ENCODE measurements at places on chromosomes 1 and 21.

DNA sequence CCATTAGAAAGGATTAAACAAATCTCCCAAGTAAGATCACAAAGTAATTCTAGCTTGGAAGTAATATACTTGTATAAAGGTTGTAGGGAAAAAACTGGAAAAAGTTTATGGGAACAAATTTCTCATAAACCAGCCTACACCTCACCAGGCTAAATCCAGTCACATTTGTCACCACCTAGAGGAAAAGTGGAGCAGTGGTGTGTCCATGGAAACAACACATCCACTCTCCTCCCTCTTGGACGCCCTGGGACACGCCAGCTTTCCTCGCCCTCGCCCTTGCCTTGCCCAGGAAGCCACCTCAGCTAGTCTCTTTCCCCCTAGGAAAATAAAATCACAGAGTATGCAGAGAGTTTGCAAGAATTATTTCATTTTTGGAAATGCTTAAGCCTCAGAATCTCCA, 2.2 kb downstream of the PALMD start:
- DNase-seq, result no peak

GRCh38 chr1:165054627-165055026, 301.9 kb downstream of the LMX1A start:
- no peak for DNase-seq

DNA sequence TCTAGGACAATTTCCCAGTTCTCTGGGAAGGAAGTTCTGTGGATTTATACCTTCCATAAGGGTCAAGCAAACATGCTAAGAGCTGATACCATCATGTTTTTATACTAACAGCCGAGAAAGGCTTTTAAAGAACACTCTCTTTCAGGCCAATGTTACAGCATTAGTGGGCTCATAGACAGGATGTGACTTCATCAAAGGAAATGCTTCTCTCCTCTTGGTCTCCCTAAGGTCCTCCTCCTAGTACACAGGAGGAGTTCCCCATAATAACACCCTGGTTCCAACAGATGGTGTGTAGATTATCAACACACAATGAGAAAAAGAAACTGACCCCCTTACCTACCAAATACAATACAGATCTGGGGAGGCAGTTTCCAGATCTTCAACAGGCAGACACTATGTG, 26.7 kb upstream of the GLIS1 start:
- DNase-seq, result no peak

- DNase-seq, result no peak
Observed at GRCh38 chr1:40798366-40799281, 15.0 kb downstream of the KCNQ4 start.

DNA sequence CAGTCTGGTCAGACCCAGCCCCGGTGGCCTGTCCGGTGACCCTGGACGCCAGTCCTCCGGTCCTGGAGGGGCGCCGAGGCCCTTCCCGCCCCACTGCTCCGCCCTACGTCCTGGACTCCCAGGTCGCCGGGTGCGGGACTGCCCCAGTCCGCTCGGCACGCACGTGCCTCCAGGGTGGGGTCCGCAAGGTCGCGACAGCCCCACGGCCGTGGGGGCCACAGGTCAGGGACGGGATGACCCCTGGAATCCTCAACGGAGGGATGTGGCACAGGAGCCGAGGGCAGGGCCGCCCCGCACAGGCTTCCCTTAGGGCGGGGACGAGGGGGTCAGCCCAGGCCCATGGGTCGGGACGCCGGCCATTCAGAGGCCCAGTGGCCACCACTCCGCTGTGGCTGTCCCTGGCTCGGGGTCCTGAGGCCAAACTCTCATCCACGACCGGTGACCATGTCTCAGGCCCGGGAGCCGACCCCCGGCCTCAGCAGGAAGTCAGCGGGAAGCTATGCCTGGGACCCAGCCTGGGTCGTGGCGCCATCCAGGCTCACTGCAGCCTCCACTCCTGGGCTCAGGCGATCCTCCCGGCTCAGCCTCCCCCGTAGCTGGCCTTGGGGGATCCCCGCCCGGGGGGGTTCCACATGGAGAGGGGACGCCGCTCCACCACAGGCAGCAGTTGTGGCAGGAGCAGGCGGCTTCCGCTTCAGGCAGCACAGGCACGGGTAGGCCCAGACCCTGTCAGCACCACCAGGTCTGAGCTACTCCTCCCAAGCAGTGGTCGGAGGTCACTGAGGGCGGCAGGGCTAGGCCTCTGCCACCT, 599 bp upstream of the TMEM240 start:
- no peak for DNase-seq

DNA sequence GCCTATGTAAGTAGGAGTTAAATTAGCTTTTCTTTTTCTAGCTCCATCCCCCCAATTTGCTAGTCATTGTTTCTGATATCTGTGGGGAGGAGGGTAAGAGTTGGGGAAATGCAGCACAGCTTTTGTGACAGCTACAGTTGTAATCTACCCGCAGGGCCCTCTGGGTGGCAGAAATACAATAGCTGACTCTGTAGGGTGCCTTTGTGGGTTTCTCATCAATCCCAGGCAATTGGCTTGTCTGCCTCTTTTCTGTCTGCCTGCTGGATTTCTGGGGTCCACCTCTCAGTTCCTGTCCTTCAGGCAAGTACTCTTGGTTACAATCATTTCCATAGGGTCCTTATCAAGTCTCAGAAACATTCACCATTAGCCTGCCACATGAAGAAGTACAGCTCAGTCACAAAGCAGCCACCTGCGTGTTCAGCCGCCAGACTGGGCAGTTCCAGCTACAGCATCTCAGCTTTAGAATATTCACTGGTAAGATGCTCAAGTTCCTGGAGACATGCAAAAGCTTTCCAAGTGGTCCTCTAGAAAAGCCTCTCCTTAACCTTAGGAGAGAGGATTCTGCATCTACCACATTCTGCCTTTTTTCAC, 19.2 kb upstream of the SLC44A5 start:
- DNase-seq, result no peak

DNA sequence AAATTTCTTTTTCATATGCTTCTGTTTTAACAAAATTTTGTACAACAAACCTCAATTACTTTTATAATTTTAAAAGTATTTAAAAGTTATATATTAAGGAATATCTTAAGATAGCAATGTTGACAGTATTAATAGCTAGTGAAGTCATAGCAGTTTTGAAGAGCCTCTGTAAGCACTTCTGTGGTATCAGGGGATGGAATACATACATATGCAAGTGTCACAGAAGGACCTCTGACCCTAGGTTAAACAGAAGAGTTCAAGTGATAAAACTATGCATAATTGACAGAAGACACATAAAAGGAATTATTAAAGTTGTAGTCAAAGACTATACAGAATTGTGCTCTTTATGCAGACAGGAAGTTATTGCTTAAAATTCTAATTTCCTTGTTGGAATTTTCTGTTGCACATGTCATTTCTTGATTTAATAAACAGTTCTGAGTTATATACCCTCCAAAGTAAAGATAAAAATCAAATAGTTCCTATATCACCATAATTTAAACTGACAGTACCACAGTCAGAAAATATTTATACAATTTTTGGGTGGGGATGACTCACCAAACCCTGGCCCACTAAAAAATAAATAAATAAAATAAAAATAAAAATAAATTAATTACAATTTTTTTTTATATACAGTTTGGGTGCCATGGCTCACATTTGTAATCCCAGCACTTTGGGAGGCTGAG, 27.1 kb downstream of the IPP start:
- DNase-seq, result no peak

GRCh38 chr1:210754878-210755665, 378.9 kb downstream of the KCNH1 start:
- DNase-seq, result no peak

- no peak for DNase-seq
Observed at GRCh38 chr1:31775210-31775999, 11.3 kb upstream of the ADGRB2 start.

DNA sequence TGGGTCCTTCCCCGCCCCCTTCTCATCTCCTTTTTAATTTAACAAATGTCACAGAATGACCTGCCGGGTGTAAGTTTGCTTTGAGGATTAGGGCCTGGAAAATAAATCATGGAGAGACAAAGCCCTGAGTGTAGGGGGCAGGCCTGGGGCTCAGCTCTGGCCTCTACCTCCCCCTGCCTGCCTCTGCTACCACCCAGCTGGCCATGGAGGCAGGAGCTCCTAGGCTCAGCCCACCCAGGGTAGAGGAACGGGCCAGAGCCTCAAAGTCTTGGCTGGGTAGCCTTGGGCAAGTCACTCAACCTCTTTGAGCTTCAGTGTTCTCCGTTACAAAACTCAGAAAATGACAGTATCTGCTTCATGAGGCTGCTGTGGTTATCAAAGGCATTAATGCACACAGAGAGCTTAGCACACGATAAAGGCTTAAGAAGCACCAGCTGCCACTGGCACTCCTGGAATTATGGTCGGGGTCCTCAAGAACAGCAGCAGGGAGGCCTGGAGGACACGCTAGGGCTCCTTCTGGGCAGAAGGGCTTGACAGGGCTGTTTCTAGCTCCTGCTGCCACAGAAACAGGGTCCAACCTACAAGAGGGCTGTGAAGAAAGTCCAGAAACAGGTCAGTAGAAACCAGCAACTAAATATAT, 39.0 kb downstream of the LRP8 start:
- peak; percentile 70 for DNase-seq

- peak; percentile 29 for DNase-seq
Observed at GRCh38 chr1:183622884-183623785, 12.4 kb downstream of the ARPC5 start.

GRCh38 chr1:58443986-58444868, 102.3 kb downstream of the OMA1 start:
- no peak for DNase-seq

- DNase-seq, result no peak
Observed at GRCh38 chr1:205074513-205074912, 9.7 kb downstream of the TMEM81 start.

- DNase-seq, result no peak
Observed at GRCh38 chr1:218659911-218660677, 315.0 kb downstream of the TGFB2 start.

DNA sequence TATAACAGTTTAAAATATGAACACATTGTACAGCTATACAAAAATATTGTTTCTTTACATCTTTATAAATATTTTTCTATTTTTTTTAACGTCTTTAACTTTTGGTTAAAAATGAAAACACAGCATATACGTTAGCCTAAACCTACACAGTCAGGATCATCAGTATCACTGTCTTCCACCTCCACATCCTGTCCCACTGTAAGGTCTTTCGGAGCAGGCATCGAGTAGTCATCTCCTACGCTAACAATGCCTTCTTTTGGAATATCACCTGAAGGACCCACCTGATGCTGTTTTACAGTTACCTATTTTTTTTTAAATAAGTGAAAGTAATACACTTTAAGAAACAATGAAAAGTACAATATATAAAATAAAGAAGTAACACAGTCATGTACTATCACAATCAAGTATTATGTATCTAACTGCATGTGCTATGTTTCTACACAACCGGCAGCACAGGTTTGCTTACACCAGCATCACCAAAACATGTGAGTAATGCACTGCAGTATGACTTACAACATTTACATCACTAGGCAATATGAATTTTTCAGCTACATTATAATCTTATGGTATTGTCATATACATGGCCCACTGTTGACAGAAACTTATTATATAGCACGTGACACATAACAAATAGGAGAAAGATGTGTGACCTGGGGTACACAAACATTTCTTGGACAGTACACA, 254.4 kb downstream of the AKT3 start:
- no peak for DNase-seq

GRCh38 chr21:31877463-31877957, 4.7 kb downstream of the HUNK start:
- DNase-seq, result no peak

DNA sequence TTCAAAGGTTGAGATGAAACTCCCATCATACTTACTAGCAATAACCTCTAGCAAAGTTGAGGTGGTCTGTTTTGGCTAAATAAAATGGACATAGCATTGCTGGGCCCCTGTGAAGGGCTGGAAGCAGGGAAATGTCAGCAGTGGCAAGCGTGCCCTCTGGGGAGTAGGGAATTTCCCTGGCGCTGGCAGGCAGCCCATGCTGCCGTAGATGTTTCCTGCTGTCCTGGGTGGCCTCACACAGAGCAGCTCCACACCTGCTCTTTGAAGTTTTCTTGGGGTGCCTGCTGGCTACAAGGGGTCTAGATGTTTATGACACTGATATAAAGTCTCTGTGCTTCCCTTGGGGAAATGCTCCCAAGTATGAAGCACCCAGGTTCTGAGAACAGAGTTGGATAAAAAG, 30.2 kb downstream of the ADARB1 start:
- DNase-seq, result no peak

GRCh38 chr1:147223740-147224615, 1.2 kb downstream of the FMO5 start:
- no peak for DNase-seq

DNA sequence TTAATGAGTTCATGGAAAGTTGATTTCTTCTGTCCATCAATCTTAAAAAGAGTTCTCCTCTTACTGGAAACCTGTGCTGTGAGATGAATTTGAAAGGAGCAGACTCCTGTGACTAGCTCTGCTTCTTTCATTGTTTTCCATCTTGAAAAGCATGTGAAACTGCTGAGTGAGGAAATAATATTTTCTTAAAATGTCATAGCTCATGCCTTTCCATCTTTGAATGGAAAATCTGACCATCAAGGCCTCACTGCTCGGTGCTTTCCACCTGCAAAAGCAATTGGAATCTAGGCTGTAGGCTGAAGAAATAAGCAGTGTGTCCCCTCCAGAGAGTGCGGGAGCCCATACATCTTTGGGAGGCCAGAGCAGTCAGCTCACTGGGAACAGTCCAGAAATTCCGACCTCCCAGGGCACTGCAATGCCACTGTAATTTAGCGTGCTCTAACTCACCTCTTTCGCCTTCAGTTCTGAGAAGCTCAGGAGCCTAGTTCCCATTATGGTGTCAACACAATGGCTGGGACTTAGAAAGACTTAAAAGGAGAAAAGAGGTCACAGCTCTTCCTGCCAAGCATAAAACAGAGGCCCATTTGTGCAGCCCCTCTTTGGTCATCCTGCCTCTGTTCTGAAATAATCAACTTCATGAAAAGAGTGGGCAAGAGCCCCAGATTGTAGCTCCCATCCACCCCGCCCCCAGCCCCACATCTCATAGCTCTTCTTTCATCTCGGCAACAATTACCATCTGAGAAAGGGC, 50.4 kb upstream of the F3 start:
- DNase-seq, result no peak

- no peak for DNase-seq
Observed at GRCh38 chr21:17921579-17922530, 102.7 kb upstream of the C21orf91 start.

GRCh38 chr1:62240651-62241370, 46.2 kb downstream of the L1TD1 start:
- DNase-seq, result no peak

GRCh38 chr1:98921817-98922216, 82.8 kb downstream of the PLPPR5 start:
- no peak for DNase-seq

DNA sequence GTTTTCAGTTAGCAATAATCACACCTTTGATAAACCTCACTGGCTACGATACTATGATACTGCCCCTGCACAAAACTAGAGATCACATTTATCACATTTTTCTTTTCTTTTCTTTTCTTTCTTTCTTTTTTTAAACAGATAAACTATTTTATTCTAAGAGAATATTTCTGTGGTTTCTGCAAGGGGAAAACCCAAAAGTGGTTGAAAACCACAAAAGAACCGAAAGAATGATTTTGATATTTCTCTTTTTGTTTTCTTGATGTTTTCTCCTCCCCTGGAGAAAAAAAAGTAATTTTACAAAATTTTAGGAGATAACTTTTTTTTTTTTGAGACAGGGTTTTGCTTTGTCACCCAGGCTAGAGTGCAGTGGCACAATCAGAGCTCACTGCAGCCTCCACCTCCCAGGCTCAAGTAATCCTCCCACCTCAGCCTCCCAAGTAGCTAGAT, 18.4 kb upstream of the FRRS1 start:
- no peak for DNase-seq
